ENCODE measurements at places on chromosomes 5 and 9. TPM values are rescaled to one million over a fixed set of nuclear protein-coding genes. Genes with fewer than 3 reads are reported as not detected.

DNA sequence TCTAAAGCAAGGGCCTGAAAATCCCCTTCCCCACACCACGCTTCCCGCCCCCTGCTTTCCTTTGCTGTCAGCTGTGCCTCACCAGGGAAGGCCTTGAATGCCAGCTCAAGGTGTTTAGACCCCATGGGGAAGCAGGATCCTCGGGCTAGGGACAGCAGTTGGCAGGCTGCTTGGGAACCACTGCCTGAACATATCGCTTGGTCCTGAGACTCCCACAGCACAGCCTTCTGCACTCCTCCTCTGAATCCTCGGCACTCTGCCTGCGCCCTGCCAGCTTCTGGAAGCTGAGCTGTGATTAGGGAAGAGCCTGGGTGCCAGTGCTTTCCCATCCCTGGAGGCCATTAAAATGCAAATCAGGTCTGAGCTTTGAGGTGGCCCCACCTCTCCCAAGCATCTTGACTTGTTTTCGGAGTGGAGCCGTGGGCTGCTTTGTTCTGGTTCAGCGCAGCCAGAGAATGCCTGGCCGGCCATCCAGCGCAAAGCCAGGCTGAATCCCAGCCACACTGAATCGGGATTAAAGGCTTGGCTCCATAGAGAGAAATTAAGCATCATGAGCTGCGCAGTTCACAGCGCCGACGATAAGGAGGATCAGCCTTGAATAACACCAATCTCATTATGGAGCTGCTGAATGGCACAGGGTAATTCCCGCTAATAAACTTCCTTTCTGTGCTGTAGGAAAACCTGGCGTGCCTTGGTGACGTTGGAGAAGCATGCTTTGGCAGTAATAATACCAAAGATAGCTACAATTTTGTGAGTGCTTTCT, 40.0 kb downstream of the AMBP start:
- H3K36me3 ChIP-seq, result peaks cover 52% of the 10 kb centered on the region
- no peaks in the 10 kb centered on the region for H3K4me1 ChIP-seq
- DNase-seq, result no peak
- H3K27me3 ChIP-seq, result no peaks in the 10 kb centered on the region
- H3K27ac ChIP-seq, result no peak overlapping the region

- H3K36me3 ChIP-seq, result no peaks in the 10 kb centered on the region
- DNase-seq, result no peak
These were observed 2.5 kb downstream of the FOXE1 start for GRCh38 chr9:97855486-97855875.

DNA sequence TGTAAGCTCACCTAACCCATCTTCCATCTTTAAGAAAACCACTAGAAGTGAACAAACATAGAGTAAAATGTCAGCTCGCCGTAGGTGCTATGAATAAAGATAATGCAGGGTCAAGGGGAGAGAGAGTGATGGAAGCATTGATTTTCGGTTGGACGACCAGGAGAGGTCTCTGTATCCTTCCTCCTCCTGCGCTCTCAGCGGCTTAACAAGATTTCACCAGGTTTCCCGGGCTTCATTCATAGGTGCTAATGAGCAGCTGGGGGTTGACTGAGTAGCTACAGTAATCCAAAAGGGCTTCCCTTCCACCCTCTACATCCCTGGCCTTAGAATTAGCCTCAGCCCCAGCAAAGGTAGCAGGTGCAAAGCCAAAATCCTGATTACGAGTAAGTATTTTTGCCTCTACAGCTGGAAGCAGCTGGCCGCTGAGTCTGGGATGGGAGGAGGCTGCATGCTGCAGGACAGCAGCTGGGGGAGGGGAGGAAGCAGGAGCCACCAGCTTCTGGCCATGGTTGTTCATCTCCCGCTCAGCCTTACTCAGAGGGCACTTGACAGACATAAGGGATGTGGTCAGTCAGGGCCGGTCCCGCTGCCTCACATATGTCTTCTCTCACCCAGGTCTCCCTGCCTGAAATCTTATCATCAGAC, 112.0 kb upstream of the IL12B start:
- H3K4me3 ChIP-seq, result no peak overlapping the region
- no peaks in the 10 kb centered on the region for H3K36me3 ChIP-seq
- H3K27me3 ChIP-seq, result no peaks in the 10 kb centered on the region
- no peaks in the 10 kb centered on the region for H3K4me1 ChIP-seq

DNA sequence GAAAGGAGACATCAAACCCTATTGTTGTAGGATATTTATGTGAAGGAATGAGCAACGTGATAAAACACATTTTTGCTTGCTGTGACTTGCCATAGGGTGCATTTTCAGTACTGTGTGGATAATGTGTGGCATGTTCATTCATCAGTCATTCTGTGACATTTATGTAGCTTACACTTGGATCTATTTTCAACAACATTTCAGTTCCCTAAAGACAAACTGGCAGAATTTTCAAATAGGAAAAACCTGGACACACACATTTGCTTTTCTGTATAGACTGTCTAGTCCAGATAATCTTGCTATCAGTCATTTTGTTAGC, 127.7 kb downstream of the TMC1 start:
- DNase-seq, result no peak
- no peak overlapping the region for H3K4me3 ChIP-seq
- no peaks in the 10 kb centered on the region for H3K4me1 ChIP-seq
- H3K27ac ChIP-seq, result no peak overlapping the region
- no peaks in the 10 kb centered on the region for H3K27me3 ChIP-seq

- H3K27me3 ChIP-seq, result no peaks in the 10 kb centered on the region
- no peaks in the 10 kb centered on the region for H3K36me3 ChIP-seq
- no peak for DNase-seq
- no peak overlapping the region for H3K4me3 ChIP-seq
- no peak overlapping the region for H3K27ac ChIP-seq
These were observed 146.5 kb downstream of the PPP2R2B start for GRCh38 chr5:146731909-146732659.

GRCh38 chr9:76944011-76944410, 38.1 kb upstream of the PRUNE2 start:
- H3K36me3 ChIP-seq, result no peaks in the 10 kb centered on the region
- H3K27me3 ChIP-seq, result no peaks in the 10 kb centered on the region
- H3K4me3 ChIP-seq, result no peak overlapping the region
- no peak overlapping the region for H3K27ac ChIP-seq

DNA sequence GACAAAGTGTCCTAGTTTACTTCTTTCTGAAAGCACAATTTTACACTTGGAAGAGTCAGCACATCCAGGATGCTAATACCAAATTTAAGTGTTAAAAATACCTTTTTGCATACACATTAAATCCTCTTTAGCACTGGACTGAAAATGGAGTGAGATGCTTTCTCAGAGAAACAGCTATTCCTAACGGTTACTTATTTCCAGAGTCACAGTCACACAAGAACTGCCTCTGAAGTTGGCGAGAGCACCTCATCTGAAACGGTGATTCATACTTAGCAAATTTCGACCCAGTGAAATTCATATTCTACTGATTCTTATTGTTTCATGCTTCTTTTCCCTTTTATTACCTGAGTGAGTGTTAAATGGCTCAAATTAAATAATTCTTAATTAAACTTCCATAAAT, 12.2 kb downstream of the CDH18 start:
- DNase-seq, result no peak
- no peaks in the 10 kb centered on the region for H3K27me3 ChIP-seq
- H3K4me3 ChIP-seq, result no peak overlapping the region
- H3K36me3 ChIP-seq, result no peaks in the 10 kb centered on the region
- H3K27ac ChIP-seq, result no peak overlapping the region

DNA sequence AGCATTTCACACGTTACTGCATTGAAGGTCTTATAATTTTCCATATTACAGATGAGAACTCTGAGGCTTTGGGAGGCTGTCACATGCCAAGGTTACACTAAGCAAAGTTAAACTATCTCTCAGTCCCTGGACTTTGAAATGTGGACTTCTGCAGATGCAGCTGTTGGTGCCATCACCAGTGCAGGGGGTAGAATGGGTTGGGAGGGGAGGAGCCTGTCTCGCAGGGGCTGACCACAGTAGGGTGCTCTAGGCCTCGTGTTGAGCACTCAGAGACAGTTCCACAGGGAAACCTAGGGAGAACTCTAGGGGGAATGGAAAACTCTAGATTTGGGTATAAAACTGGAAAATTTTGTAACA, 220.9 kb downstream of the MAPKAP1 start:
- no peaks in the 10 kb centered on the region for H3K27me3 ChIP-seq
- peaks cover 26% of the 10 kb centered on the region for H3K4me1 ChIP-seq
- no peak overlapping the region for H3K27ac ChIP-seq
- H3K4me3 ChIP-seq, result no peak overlapping the region

- no peak overlapping the region for H3K4me3 ChIP-seq
- no peaks in the 10 kb centered on the region for H3K27me3 ChIP-seq
- DNase-seq, result no peak
These were observed 81.6 kb downstream of the RAI14 start for GRCh38 chr5:34737731-34738130.

- peaks cover 28% of the 10 kb centered on the region for H3K4me1 ChIP-seq
- no peak overlapping the region for H3K27ac ChIP-seq
These were observed 16.6 kb downstream of the VAV2 start for GRCh38 chr9:133975511-133975910.

- H3K27ac ChIP-seq, result no peak overlapping the region
- DNase-seq, result no peak
These were observed 58.1 kb downstream of the PTCH1 start for GRCh38 chr9:95458666-95459065.

DNA sequence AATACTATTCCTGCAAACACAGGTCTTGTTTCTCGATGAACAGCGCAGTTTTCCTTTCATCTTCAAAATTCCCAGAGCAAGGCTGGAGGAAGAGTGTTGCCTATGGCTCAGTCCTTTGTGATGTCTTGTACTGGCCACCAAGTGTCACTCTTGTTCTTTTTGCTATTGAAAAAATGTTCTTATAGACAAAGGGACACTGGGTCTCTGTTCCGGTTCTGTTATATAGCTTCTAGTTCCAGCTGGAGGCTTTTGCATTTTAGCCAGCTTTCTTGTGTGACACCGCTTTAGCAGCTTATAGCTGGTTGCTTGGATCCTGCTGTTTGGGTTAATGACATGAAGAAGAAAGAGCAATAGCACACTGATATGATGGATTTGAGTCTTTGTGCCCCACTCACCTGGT, 343.7 kb upstream of the KCNN2 start:
- H3K4me3 ChIP-seq, result no peak overlapping the region
- H3K27ac ChIP-seq, result no peak overlapping the region
- H3K36me3 ChIP-seq, result no peaks in the 10 kb centered on the region
- H3K27me3 ChIP-seq, result no peaks in the 10 kb centered on the region
- no peak for DNase-seq
- no peaks in the 10 kb centered on the region for H3K4me1 ChIP-seq

DNA sequence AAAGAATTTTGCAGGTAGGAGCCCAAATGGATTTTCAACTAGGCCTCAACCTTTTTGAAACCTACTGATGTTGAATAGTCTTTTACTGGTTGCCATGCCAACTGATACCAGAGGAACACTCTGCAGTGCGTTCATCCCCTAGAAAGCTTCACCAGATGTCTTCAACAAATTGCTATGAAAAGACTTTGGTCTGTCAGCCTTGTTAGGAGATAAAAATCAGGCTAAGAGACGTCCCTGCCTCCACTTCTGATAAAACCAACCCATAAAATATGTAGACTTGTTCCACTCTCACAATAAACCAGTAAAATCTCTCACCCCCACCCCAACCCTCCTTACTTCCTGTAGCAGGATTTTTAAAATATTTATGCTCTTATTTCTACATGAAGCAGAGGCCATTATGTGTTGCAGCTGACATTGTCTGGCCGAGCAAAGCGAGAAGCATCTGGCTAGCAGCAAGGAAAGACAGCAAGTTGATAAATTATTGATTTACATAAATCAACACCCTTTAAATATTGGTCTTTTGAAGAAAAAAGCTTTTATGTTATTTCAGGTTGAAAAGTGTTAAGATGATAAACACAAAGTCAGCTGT, 428.7 kb downstream of the ISL1 start:
- no peak overlapping the region for H3K4me3 ChIP-seq
- no peak for DNase-seq
- H3K27me3 ChIP-seq, result no peaks in the 10 kb centered on the region
- no peaks in the 10 kb centered on the region for H3K36me3 ChIP-seq
- no peaks in the 10 kb centered on the region for H3K4me1 ChIP-seq
- no peak overlapping the region for H3K27ac ChIP-seq

GRCh38 chr9:132694144-132694543, 23.9 kb downstream of the GTF3C4 start:
- H3K27ac ChIP-seq, result no peak overlapping the region
- DNase-seq, result no peak
- H3K36me3 ChIP-seq, result peaks cover 16% of the 10 kb centered on the region
- H3K4me1 ChIP-seq, result no peaks in the 10 kb centered on the region

DNA sequence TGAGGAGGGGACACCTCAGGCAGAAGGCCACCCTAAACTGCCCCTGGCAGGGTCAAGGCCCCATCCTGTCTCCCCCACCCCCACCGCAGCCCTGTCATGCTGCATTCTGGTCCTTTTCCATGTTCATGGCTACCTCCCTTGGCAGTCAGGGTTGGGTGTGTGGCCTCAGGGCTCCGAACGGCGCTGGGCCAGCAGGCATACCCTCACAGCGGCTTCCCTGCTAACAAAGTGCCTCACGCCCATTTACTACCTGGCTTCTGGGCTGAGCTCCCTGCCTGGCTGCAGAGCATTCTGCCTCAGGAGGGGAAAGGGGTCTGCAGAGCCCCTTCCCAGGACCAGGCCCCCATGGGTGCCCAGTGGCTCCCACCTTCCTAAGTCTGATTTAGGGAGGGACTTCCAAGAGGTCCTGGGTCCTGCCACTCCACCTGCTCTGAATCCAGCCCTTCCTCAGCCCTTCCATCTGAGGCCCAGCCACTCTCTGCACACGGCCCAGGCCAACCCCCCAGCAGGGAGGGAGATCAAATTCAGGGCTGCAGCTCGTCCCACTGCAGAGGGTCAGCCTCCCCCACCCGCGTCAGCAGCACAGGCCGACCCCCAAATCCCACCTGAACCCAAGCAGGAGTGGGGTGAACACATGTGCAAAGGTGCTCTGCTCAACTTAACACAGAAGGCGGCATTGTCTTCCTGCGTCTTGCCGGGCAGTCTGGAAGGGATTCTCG, 115.9 kb upstream of the PHYKPL start:
- H3K36me3 ChIP-seq, result no peaks in the 10 kb centered on the region
- no peak overlapping the region for H3K4me3 ChIP-seq
- H3K4me1 ChIP-seq, result no peaks in the 10 kb centered on the region
- H3K27ac ChIP-seq, result no peak overlapping the region

PCDHGA10 gene
- 5.4 TPM for total RNA-seq

CDH6 gene
- 7.2 TPM for total RNA-seq

LCN10 gene
- total RNA-seq, result 2.5 TPM

TMEM174 gene
- not detected for total RNA-seq

IL4 gene
- not detected for total RNA-seq

DDX4 gene
- not detected for total RNA-seq

RANBP17 gene
- 12.3 TPM for total RNA-seq

NR2F1-AS1 gene
- 11.1 TPM for total RNA-seq

TRPM6 gene
- total RNA-seq, result 0.44 TPM

PAEP gene
- not detected for total RNA-seq

All from lower lobe of right lung (tissue), 2 donors.